ENCODE measurements at places on chromosomes 11 and 22. TPM values are rescaled to one million over a fixed set of nuclear protein-coding genes. Genes with fewer than 3 reads are reported as not detected.

DNA sequence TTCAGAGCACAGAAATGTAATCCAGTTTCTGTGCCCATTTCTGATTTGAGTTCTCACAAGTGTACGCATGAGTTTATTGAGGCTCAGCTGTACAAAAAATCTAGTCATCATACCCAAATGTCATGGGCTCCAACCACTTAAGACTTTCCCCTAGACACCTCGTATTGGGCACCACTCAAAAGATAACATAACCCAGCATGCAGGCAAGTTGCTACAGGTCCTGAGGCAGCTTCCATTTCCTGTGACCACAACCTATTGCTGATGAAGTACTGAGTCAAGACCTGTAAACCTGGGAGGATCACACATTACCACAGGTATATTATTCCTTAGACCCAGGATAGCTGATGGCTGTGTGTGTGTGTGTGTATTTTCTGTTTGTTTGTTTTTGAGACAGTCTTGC, 95.2 kb downstream of the MRTFA start:
- no peaks in the 10 kb centered on the region for H3K27me3 ChIP-seq
- no peak overlapping the region for H3K27ac ChIP-seq
- no peaks in the 10 kb centered on the region for H3K4me1 ChIP-seq
- DNase-seq, result no peak
- no peak overlapping the region for H3K4me3 ChIP-seq

DNA sequence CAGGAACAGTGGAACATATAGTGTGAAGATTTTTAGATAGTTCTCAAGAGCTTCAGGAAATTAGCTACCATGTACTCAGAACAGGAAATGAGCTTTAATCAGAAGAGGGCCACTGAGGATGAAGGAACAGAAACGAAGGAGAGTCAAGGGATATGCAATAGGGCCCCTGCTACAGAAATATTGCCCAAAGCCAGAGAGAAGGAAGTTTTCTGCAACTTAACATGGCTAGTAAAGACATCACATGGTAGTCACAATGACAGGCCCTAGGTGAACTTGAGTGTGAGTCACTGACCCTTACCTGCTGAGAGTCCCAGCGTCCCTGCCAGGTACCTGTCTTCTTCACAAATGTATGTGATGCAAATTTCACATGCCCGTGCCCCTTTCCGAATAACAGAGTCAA, 25.2 kb upstream of the CARD16 start:
- no peak for DNase-seq
- no peaks in the 10 kb centered on the region for H3K36me3 ChIP-seq
- no peak overlapping the region for H3K4me3 ChIP-seq
- H3K27ac ChIP-seq, result no peak overlapping the region
- no peaks in the 10 kb centered on the region for H3K27me3 ChIP-seq

- H3K27me3 ChIP-seq, result no peaks in the 10 kb centered on the region
- no peaks in the 10 kb centered on the region for H3K4me1 ChIP-seq
- no peak overlapping the region for H3K27ac ChIP-seq
- H3K36me3 ChIP-seq, result no peaks in the 10 kb centered on the region
These were observed 77.1 kb upstream of the GNAZ start for GRCh38 chr22:22993184-22993583.

DNA sequence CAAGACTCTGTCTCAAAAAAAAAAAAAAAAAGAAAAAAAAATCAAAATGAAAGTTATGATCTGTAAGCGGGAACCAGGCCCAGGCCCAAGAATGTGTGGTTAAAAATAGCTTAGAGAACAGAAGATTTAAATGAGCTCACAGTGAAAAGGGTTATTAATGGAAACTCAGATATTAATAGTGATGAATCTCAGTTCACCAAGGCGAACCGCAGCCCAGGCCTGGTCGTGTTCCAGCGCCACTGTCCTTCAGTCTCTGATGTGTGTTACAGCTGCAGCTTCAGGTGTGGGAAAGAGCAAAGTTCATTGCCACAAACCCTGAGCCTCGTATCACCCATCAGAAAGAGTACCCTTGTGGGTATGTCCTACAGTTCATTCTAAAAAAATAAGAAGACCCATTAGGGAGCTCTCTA, 107.1 kb downstream of the GAB2 start:
- H3K27ac ChIP-seq, result peak overlapping the region; percentile 30
- H3K4me3 ChIP-seq, result no peak overlapping the region
- H3K4me1 ChIP-seq, result peaks cover 27% of the 10 kb centered on the region
- no peaks in the 10 kb centered on the region for H3K36me3 ChIP-seq
- H3K27me3 ChIP-seq, result no peaks in the 10 kb centered on the region
- DNase-seq, result peak; percentile 25

GRCh38 chr11:112812729-112813128, 148.5 kb upstream of the NCAM1 start:
- H3K27me3 ChIP-seq, result no peaks in the 10 kb centered on the region
- H3K4me1 ChIP-seq, result no peaks in the 10 kb centered on the region
- no peak overlapping the region for H3K4me3 ChIP-seq
- no peaks in the 10 kb centered on the region for H3K36me3 ChIP-seq

DNA sequence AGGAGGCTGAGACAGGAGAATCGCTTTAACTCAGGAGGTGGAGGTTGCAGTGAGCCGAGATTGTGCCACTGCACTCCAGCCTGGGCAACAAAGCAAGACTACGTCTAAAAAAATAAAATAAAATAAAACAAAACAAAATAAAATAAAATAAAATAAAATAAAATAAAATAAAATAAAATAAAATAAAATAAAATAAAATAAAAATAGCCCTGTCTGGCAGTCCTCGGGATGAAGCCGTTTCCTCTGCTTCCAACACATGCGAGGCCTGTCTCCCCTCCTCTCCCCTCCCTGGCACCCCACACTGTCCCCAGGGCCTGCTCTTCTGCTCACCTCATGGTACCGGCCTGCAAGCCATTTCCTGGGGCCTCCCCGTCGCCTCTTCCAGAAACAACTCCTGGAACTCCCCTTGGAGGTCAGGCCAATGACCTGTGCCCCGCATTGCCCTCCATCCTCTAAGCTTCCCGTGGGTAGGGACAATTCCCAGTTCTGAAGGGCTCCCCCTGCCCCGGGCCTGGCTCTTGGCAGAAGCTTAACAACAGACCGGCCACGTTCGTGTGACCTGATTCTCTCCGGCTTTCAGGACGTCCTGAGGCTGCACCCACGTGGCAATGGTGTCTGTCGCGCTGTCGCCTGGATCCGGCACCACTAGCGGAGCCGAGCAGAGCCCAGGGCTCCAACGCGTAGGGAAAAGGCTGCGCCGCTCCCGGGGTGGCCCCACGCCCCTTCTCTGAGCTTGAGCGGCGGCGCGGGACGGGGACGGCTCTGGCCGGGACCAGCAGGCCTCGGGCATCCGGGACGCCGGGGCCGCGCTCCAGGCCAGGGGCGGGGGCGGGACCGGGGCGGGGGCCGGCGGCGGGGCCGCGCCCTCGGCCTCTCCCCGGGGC, 456 bp upstream of the PARVB start:
- H3K27me3 ChIP-seq, result peaks cover 4% of the 10 kb centered on the region
- H3K36me3 ChIP-seq, result no peaks in the 10 kb centered on the region
- peak overlapping the region; percentile 78 for H3K27ac ChIP-seq
- no peak for DNase-seq

DNA sequence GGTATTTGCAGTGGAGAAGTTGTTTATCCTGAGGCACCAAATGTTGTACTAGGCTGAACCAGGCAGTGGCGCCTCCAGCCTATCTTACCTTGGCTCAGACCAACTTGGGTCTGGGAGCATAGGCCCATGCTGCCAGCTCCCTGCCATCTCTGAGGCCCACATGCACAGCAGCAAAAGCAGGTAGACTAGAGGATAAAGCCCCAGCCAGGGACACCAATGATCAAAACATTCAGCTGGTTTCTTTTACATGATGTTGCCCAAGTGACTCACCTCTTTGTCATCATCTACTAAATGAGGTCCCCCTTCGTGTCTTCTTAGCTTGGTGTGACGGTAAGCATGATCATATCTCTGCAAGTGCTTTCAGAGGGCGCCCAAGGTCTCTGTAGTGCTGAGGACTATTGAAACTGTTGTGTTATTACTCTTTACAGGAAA, 112.1 kb upstream of the DRD2 start:
- no peak for DNase-seq
- no peaks in the 10 kb centered on the region for H3K36me3 ChIP-seq
- H3K4me1 ChIP-seq, result no peaks in the 10 kb centered on the region
- H3K27ac ChIP-seq, result no peak overlapping the region

- no peaks in the 10 kb centered on the region for H3K36me3 ChIP-seq
- H3K27me3 ChIP-seq, result no peaks in the 10 kb centered on the region
- DNase-seq, result no peak
- no peak within 1 kb of the TSS for H3K4me3 ChIP-seq
- H3K27ac ChIP-seq, result no peak within 1 kb of the TSS
- no peaks in the 10 kb centered on the region for H3K4me1 ChIP-seq
These were observed at the start of gene ACRV1 for GRCh38 chr11:125680747-125681146. Gene ACRV1 (minus strand): TSS chr11:125680847. CDS start chr11:125680780, 67 bp downstream.

- H3K4me1 ChIP-seq, result no peaks in the 10 kb centered on the region
- H3K27ac ChIP-seq, result no peak overlapping the region
- no peak for DNase-seq
- no peak overlapping the region for H3K4me3 ChIP-seq
- peaks cover 9% of the 10 kb centered on the region for H3K27me3 ChIP-seq
- no peaks in the 10 kb centered on the region for H3K36me3 ChIP-seq
These were observed 314.1 kb downstream of the CTTN start for GRCh38 chr11:70712471-70712870.

DNA sequence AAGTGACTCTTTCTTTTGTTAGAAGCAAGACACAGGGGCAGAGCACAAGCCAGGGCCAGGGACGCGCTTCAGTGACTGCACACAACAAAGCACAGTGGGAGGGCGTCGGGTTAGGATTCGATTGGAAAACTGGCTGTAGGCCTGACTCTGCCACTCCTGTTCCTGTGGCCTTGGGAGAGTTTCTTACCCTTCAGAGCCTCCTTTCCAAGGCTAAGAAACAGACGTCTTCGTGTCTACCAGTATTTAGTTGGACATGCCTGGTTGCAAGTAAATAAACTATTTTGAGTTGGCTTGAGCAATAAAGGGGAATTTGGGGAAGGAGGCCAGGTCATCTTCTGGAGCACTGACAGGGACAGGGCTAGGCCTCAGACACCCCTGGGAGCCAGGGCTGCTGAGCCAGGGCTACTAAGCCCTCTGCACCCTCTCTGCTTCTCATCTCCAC, 549.1 kb downstream of the INSC start:
- DNase-seq, result no peak
- no peaks in the 10 kb centered on the region for H3K4me1 ChIP-seq

GRCh38 chr11:12599408-12600143, 74.6 kb upstream of the TEAD1 start:
- H3K4me1 ChIP-seq, result no peaks in the 10 kb centered on the region
- H3K27ac ChIP-seq, result no peak overlapping the region
- no peaks in the 10 kb centered on the region for H3K27me3 ChIP-seq
- no peak overlapping the region for H3K4me3 ChIP-seq
- H3K36me3 ChIP-seq, result no peaks in the 10 kb centered on the region
- peak; percentile 9 for DNase-seq

DNA sequence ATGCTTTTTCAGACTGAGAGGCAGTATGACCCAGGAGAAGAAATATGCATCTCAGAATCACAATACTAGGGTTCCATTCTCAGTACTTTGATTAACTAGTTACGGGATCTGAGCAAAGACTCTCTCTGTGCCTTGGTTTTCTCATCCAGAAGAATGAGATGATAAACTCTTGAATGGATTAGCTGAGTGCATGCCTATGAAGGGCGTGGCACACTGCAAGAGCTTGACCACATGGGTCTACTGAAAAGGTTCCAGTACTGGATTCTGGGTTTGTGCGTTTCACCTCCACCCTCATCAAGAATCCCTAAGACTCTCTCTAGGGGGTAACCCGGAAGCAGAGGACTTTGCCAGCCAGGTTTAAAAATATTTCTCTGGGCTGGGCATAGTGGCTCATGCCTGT, 25.6 kb downstream of the PGA5 start:
- H3K27ac ChIP-seq, result no peak overlapping the region
- H3K4me3 ChIP-seq, result no peak overlapping the region
- DNase-seq, result no peak
- H3K27me3 ChIP-seq, result no peaks in the 10 kb centered on the region
- no peaks in the 10 kb centered on the region for H3K4me1 ChIP-seq
- H3K36me3 ChIP-seq, result no peaks in the 10 kb centered on the region

- H3K36me3 ChIP-seq, result peaks cover 37% of the 10 kb centered on the region
- H3K27ac ChIP-seq, result no peak overlapping the region
- no peak for DNase-seq
- no peaks in the 10 kb centered on the region for H3K27me3 ChIP-seq
- peaks cover 71% of the 10 kb centered on the region for H3K4me1 ChIP-seq
These were observed 2.4 kb downstream of the CBX6 start for GRCh38 chr22:38869663-38870062.

Gene TTC36
- total RNA-seq, result 7.3 TPM

Gene SEC14L2
- total RNA-seq, result 10.0 TPM

Gene CNIH2
- not detected for total RNA-seq

Gene SMC1B
- total RNA-seq, result not detected

Gene BTBD10
- total RNA-seq, result 29.8 TPM
